ENCODE measurements at places on chromosomes 12 and 14. TPM values are rescaled to one million over a fixed set of nuclear protein-coding genes. Genes with fewer than 3 reads are reported as not detected.

GARIN6 gene
- total RNA-seq = not detected

GRCh38 chr12:12266389-12266872 is 413 bp downstream of the LRP6 start:
- peaks cover 16% of the 10 kb centered on the region for H3K4me1 ChIP-seq
- H3K4me3 ChIP-seq = peak overlapping the region; percentile 69
- DNase-seq = no peak
- peaks cover 47% of the 10 kb centered on the region for H3K27me3 ChIP-seq
- H3K27ac ChIP-seq = no peak overlapping the region

GRCh38 chr14:64117671-64118402 is 176.3 kb downstream of the ESR2 start:
- H3K4me1 ChIP-seq = peaks cover 6% of the 10 kb centered on the region
- no peaks in the 10 kb centered on the region for H3K27me3 ChIP-seq
- no peak overlapping the region for H3K4me3 ChIP-seq
- DNase-seq = no peak

PAX9 gene
- not detected for total RNA-seq

DNA sequence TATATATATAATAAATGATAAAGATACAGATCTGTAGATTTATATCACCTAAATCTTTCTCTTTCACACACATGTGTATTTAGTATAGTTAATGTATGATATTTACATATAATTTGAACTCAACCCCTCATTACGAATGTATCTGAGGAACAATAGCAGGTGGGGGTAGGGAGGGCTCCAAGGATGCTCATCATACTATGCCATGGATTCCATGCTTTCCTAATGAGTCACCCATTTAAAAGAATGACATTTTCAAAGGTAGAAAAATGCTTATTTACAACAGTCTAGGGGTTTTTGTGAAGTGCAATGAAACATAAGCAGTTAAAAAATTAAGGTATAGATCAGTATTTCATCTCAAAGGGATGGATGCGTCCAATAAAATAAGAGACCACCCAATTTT is 181.6 kb downstream of the SOX5 start:
- H3K27me3 ChIP-seq = no peaks in the 10 kb centered on the region
- H3K4me3 ChIP-seq = no peak overlapping the region
- no peak overlapping the region for H3K27ac ChIP-seq
- H3K4me1 ChIP-seq = no peaks in the 10 kb centered on the region
- H3K36me3 ChIP-seq = no peaks in the 10 kb centered on the region

DNA sequence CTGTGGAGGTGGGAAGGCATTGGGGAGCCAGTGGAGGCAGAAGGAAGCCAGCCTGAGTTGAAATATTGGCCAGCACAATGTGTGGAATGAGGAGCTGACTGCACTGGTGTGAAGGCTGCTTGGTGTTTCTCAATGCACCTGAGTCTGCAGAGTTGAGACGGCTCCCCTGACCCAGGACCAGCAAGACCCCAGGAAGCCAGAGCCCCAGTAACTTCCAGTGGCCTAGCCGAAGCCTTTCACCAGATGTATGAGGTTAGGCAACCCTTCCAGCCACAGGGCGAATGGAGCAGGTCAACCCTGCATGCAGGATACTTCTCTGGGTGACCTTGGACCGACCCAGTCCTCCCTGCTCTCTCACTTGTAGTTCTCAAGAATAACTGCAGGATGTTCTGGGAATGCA is 12.9 kb upstream of the KRT73 start:
- peak; percentile 14 for DNase-seq
- H3K4me1 ChIP-seq = peaks cover 28% of the 10 kb centered on the region
- no peak overlapping the region for H3K4me3 ChIP-seq
- peaks cover 20% of the 10 kb centered on the region for H3K27me3 ChIP-seq
- H3K36me3 ChIP-seq = no peaks in the 10 kb centered on the region

- no peak overlapping the region for H3K4me3 ChIP-seq
- H3K27me3 ChIP-seq = no peaks in the 10 kb centered on the region
- DNase-seq = no peak
These were observed 79.4 kb downstream of the METTL25 start for GRCh38 chr12:82437744-82438143.
